Effector memory CD4-positive, alpha-beta T cell (primary cell): ENCODE measurements at places on chromosomes 1 and 21.

GRCh38 chr1:195970209-195970608 lies 638.0 kb downstream of the KCNT2 start:
- no peak for DNase-seq

GRCh38 chr1:236292425-236292824 lies 10.7 kb upstream of the ERO1B start:
- DNase-seq = no peak

DNA sequence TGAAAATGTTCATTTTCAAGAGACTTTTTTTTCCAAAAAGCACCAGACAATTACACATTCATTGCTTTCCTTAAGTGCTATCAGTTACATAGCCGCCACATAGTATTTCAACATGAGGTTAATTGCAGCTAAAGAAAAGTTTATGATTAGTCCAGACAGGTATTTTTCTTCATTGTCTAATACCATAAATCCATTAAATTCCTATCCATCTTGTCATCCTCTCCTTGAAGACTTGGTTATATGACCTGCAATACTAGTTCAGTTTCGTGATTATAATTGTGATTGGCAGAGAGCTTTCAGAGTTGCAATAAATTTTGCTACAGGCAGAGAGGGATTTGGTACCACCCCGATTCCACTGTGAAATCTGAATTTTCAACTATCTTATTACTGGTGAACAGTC lies 437.7 kb downstream of the GPATCH2 start:
- no peak for DNase-seq

- DNase-seq = no peak
Observed at GRCh38 chr1:11813021-11813420, 7.0 kb downstream of the CLCN6 start.

- DNase-seq = no peak
Observed at GRCh38 chr21:16978309-16978895, 534.4 kb upstream of the CXADR start.

DNA sequence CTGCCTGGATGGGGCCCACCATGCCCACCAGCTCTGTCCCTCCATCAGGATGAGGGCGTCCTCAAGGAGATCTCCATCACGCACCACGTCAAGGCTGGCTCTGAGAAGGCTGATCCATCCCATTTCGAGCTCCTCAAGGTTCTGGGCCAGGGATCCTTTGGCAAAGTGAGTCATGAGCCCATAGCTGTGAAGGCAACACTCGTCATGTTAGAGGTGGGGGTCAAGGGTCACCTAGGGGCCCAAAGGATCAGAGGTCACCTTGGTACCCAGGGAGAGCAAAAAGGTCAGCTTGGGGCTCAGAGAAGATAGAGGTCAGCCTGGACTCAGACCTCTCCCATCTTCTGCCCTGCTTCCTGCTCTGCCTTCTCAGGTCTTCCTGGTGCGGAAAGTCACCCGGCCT lies 17.3 kb downstream of the RPS6KA1 start:
- DNase-seq = no peak

DNA sequence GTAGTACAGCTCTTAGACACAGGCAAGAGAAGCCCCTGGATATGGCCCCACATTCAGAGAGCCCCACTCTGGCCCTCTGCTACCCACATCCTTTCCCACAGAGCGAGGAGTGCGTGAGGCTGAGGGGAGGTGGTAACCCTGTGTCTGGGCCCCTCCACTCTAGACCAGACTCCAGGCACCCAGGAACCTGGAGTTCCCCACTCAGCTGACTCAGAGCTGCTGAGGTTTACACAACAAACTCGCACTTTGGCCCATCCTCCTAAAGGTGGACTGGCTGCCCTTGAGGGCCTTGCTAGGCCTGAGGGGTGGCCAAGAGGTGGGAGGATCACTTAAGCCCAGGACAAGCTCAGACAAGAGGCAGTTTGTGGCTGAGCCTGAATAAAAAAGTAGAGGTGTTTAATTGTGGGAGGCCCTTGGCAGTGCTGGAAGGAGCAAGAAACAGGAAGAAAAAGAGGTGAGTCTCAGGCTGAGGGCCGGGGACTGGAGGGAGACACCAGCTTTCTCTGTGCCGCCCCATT lies 10.7 kb downstream of the MR1 start:
- DNase-seq = no peak

DNA sequence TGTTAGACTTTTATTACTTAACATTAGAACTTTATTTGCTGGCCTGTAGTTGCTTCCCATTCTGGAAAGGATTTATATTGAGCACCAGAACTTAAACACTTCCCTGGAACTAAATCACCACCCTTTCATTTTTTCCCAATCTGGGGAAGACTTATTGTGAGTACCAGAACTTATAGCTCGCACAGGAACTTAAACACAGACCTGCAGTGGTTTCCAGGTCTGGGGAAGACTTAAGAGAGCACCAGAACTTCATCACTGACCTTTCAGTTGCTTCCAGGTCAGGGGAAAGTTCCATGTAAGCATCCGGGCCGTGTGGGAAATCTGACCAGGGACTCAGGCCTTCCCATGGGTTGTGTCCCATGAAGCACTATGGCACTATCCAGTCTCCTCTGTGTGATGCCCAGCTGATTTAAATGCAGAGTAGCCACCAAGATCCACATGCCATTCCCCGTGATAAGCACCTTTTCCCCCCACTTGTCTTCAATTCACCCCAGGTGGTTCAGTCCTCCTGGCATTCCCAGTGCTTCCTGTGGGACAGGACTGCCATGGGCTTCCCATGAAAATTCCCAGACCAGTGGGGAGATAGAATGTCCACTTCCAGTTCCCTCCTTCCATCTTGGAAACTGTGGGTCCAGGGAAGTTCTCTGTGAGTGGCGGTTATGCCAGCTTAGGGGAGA lies 48.9 kb downstream of the C4BPA start:
- no peak for DNase-seq

DNA sequence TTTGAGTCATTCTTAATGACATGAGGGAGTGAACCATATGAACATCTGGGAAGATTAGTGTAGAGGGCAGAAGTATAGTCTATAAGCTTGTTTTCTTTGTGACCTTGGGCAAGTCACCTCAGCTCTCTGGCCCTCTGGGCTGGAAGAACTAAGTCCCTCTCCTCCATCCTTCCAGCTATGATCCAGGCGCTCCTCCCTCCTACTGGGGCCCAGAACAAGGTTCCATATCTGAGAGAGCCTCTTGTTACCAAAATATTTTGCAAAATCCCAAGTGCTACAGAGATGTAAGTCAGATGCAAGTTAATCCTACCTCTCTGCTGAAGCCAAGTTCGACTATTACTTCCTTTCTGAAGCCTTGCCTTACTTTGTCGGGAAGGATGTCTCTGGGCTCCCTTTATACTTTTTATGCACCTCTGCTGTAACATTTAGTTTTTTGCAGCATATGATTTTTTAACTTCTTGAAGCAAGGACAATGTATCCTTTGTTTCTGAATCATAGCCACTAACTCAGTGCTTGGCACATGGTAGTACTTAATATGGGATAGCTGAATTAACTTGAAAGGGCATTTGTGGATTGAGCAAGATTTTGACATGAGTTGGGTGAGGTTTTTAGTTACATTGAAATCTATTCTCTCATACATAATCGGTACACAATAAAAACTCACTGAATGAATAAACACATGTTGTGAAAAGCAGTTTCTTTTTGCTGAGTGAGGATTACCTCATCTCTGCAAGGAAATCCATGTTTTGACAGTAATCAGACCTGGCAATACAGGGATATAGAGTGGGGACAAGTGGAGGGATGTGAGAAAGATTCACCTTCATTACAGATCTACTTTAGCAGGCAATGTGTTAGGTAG lies 54.7 kb upstream of the BEND5 start:
- no peak for DNase-seq

- DNase-seq = no peak
Observed at GRCh38 chr1:29466258-29466657, 229.9 kb downstream of the PTPRU start.

- no peak for DNase-seq
Observed at GRCh38 chr1:10833630-10834557, 37.4 kb upstream of the CASZ1 start.

- no peak for DNase-seq
Observed at GRCh38 chr1:173405834-173406233, 71.3 kb upstream of the PRDX6 start.

- DNase-seq = no peak
Observed at GRCh38 chr1:163298365-163298764, 23.4 kb upstream of the NUF2 start.

DNA sequence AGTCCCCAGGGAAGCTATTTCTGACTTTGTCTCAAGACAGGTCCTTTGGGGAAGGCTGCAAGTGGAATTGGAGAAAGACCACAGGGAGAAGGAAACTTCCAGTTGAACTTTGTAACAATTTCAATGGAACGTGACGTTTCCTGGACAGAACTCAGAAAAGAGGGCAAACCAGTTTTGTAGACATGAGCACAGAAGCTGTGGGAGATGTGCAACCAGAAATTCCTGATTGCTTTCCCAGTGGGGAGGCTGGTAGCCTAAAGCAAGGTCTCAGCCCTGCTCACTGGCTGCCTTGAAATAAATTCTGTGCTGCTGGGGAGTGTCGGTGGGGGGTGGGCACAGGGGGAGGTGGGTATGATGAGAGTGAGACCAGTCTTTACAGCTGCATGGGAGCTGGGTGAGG lies 1206.7 kb upstream of the ADGRL2 start:
- DNase-seq = no peak

DNA sequence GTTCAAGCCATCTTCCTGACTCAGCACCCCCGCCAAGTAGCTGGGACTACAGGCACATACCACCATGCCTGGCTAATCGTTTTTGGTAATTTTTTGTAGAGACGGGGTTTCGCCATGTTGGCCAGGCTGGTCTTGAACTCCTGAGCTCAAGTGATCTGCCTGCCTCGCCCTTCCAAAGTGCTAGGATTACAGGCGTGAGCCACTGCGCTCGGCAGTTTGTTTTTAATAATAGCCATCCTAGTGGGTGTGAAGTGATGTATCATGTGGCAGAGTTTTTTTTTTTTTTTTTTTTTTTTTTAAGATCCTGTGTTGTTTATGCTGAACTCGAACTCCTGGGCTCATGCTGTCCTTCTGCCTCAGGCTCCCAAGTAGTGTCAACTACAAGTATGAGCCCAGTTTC lies 51.8 kb downstream of the SPEN start:
- no peak for DNase-seq

- no peak for DNase-seq
Observed at GRCh38 chr1:7222695-7223015, 437.4 kb downstream of the CAMTA1 start.

GRCh38 chr1:83102630-83103071 lies 896.3 kb downstream of the TTLL7 start:
- no peak for DNase-seq

GRCh38 chr21:43881283-43881682 lies 16.3 kb downstream of the AGPAT3 start:
- DNase-seq = no peak

GRCh38 chr1:38784452-38785284 lies 74.9 kb downstream of the RRAGC start:
- no peak for DNase-seq

- no peak for DNase-seq
Observed at GRCh38 chr21:39441502-39442475, 3.8 kb downstream of the LCA5L start.

- no peak for DNase-seq
Observed at GRCh38 chr1:32404946-32405345, 10.7 kb upstream of the BSDC1 start.

DNA sequence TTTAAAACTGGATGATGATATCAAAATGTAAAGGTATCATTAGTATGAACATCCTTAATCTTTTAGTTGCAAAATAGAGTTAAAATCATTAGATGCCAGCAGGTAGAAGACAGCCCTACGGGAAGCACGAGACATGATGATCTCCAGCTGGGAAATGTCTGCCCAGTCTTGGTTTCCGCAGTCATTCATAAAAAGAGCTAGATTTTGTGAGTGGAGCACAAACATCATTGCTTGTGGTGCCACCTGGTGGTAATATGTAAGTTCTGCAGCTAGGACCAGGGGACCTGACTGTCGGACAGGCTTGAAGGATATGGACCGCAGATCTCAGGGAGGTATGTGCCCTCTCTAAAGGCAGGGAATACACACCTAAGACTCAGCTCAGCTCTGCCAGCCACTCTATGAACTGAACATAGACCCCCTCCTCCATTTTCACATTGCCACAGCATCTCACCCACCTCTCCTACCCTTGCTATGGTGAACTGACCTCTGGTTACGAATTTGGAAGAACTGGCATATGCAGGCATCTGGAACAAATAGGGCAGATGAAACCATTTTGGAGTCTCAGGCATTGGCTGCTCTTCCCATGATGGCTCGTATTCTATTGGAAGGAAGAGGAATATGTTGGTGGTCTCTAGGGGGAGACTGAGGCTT lies 9.2 kb downstream of the FCMR start:
- peak; percentile 25 for DNase-seq

DNA sequence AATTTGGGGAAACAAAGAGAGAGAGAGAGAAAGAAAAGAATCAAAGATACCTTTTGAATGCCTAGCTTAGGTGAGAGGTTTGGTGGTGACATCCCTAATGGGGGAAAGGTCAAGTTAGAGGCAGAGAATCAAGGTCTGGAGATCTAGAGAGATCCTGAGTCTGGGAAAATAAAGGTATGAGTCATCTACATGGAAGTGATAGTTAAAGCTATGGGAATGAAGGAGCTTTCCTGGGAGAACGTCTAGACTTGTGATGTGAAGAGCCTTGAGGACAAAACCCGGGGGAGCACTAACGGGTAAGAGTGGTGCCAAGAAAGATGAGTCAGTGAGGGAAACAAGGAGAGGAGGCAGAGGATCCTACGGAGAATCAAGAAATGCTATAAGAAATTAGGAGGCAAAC lies 110.8 kb upstream of the RUNX1 start:
- DNase-seq = no peak

DNA sequence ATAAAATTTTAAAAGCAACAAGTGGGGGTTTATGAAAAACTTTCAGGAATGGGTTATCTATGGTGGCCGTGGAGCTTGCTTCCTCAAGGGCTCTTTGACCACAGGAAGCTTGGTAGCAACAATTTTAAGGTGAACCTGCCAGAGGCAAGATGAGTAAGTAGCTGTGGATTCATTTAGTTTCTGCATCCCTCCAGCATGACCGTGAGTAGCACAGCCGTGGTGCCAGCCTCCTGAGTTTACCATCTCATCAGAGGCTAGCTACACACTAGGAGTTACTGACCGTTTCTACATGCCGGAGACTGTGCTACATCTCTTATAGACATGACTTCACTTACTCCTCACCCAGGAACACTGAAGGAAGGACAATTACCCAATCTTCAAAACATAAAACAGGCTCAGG lies 30.1 kb upstream of the PLEKHG5 start:
- DNase-seq = no peak

- no peak for DNase-seq
Observed at GRCh38 chr1:192739476-192740184, 69.2 kb upstream of the RGS2 start.

DNA sequence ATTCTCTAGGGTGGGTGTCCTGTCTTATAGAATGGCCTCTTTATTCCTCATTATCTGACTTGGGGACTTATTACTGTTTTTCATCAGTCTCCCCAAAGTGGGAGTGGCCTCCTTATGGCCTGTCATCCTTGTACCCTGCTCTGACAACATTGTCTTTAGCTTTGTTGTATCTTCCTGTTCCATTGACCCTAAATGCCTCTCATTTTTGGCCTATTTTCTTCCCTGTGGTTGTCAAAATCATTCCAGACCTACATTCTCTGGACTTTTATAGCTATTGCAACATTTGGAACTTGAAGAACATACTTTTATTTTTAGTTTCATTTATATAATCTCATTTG lies 9.7 kb downstream of the SFT2D2 start:
- no peak for DNase-seq
